ENCODE measurements at places on chromosomes 2 and 18. TPM values are rescaled to one million over a fixed set of nuclear protein-coding genes. Genes with fewer than 3 reads are reported as not detected.

GRCh38 chr2:168571061-168571460, 115.0 kb downstream of the CERS6 start:
- H3K27me3 ChIP-seq, result no peaks in the 10 kb centered on the region
- no peak overlapping the region for H3K4me3 ChIP-seq
- no peak overlapping the region for H3K27ac ChIP-seq
- no peaks in the 10 kb centered on the region for H3K36me3 ChIP-seq
- no peaks in the 10 kb centered on the region for H3K4me1 ChIP-seq
- no peak for DNase-seq

DNA sequence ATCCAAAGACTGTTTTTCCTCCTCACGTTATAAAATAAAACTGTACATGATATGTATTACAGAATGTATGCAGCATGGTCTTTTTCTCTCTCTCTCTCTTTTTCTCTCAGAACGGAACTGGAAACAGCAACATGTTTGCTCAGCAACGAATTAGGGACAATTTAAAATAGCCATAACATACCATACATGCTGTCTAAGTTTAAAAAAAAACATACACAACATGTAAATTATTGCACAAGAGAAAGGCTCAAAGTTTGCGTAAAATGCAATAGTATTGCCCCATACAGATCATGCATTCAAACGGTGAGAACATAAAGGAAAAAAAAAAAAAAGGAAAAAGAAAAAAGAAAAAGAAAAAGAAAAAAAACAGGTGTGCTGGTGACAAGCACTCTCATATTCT, 93.6 kb downstream of the BCL11A start:
- H3K27ac ChIP-seq, result no peak overlapping the region
- DNase-seq, result no peak
- no peaks in the 10 kb centered on the region for H3K36me3 ChIP-seq
- H3K4me3 ChIP-seq, result no peak overlapping the region
- no peaks in the 10 kb centered on the region for H3K4me1 ChIP-seq

DNA sequence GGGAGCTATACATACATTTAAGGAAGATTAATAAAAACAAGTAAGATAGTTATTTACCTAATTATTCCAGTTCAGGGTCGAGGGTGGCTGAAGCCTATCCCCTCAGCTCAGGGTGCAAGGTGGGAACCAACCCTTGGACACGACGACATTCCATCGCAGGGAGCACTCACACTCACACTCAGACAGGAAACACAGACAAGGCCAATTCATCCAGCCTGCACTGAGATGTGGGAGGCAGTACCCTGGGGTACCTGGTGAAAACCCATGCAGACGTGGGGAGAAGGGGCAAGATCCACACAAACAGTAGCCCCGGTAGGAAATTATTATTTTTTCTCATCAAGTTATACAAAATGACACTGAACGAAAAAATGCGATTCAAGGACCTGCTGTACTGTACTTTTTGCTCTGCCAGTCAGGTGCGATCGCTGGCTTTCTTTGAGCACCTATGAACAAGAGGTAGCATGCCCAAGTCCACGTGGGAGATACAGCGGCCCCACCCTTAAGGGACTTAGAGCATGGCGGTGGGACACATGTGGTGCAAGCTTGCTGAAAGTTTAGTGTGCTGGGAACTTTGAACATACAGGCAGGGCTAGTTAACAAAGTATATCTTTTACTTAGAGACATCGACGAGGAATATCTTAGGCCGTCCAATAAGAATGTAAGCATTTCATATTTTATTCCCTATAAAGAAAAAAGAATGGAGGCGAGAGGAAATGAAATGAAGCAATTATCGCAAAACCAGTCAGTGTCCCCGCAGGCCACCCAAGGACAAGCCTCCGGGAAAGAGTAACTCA, 624 bp downstream of the METTL8 start:
- H3K27me3 ChIP-seq, result no peaks in the 10 kb centered on the region
- no peak for DNase-seq
- peak overlapping the region; percentile 78 for H3K4me3 ChIP-seq
- H3K36me3 ChIP-seq, result peaks cover 3% of the 10 kb centered on the region

- H3K36me3 ChIP-seq, result no peaks in the 10 kb centered on the region
- H3K4me3 ChIP-seq, result no peak overlapping the region
- DNase-seq, result no peak
- H3K4me1 ChIP-seq, result no peaks in the 10 kb centered on the region
- H3K27ac ChIP-seq, result no peak overlapping the region
- H3K27me3 ChIP-seq, result no peaks in the 10 kb centered on the region
These were observed 80.4 kb downstream of the SGPP2 start for GRCh38 chr2:222504719-222505118.

- H3K4me1 ChIP-seq, result no peaks in the 10 kb centered on the region
- H3K27ac ChIP-seq, result no peak overlapping the region
- no peak for DNase-seq
- no peak overlapping the region for H3K4me3 ChIP-seq
- no peaks in the 10 kb centered on the region for H3K36me3 ChIP-seq
These were observed 24.8 kb downstream of the ESCO1 start for GRCh38 chr18:21575656-21576055.

DNA sequence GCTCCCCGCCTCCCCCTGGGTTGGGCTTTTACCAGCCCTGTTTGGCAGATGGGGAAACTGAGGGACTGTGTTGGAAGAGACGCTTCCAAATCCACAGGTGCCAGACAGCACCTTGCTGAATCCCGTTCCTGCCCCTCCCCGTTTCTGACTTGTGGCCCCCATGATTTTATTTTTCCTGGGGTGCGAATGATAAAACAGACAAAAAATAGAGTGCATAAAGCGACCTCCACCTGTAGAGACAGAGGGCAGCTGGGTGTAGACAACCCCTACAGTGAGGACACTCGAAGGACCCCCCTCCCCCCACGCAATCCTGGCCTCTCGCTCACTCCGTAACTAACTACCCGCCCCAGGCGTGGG, 2.2 kb upstream of the CTDSP1 start:
- peak overlapping the region; percentile 95 for H3K27ac ChIP-seq
- H3K4me3 ChIP-seq, result peak overlapping the region; percentile 96
- no peaks in the 10 kb centered on the region for H3K27me3 ChIP-seq
- peaks cover 18% of the 10 kb centered on the region for H3K4me1 ChIP-seq
- no peak for DNase-seq

The DDX18 gene
- total RNA-seq, result 19.4 TPM

- H3K27me3 ChIP-seq, result no peaks in the 10 kb centered on the region
- no peaks in the 10 kb centered on the region for H3K36me3 ChIP-seq
- no peak for DNase-seq
- no peak overlapping the region for H3K27ac ChIP-seq
These were observed 177.5 kb upstream of the TPO start for GRCh38 chr2:1235806-1236205.

DNA sequence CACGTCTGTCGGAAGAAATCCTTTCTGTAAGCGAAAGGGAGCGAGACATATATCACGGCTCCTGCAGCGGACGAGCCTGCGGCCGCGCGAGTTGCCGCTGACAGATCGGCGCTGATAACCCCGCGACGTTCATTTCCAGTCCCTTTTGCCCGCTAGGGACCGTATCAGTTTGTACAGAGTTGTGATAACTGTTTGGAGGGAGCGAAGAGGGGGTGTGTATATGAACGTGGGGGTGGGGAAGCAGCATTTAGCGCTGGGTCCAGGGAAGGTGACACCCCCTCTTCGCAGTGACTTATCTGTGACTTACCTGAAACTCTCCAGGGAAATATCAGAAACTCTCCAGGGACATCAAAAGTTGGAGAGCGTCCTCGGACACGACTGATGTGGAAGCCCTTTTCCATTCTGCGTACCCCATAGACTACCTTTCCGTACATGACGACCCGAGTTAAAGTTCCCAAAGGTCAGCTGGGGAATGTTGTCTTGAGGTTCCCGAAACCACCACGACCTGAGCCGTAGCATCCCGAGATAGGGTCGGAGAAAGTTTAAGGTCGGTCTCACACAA, 948 bp upstream of the GATA6 start:
- no peaks in the 10 kb centered on the region for H3K27me3 ChIP-seq
- no peaks in the 10 kb centered on the region for H3K36me3 ChIP-seq
- peaks cover 7% of the 10 kb centered on the region for H3K4me1 ChIP-seq
- peak; percentile 73 for DNase-seq
